ENCODE measurements at places on chromosomes 7 and 10.

DNA sequence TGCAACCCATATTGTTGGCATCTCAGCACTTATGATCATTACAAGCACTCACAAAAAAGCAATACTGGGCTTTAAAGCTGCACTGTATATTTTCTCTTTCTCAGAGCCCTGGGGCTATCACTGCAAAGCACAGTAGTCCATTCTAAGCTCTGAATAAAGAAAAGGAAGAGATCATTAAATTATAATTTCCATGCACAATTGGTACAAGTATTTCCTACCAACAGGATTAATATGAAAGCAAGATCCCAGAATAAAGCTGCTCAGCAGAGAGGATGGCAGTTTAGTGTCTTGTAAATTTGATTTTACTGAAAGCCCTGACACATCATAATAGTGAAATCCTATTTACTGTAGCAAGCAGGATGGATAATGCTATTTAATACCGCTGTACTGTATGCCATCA, 205.3 kb downstream of the CHCHD3 start:
- DNase-seq = no peak

DNA sequence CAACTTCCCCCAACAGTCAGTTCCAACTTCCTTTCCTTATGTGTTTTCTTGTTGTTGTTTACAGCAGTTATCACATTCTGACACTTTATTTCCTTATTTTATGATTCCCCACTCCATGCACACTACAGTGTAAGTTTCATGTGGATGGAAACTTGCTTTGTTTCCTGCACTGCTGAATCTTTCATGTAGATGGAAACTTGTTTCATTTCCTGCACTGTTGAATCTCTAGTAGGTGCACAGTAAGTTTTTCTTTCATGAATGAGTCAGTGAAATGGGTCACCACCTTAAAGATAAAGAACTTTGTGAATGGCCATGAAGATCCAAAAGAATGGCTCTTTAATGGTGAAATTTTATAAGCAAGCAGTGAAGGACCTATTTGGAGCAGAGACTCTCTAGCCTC, 61.4 kb downstream of the SHOC2 start:
- no peak for DNase-seq

GRCh38 chr7:79823246-79823951, 311.2 kb upstream of the GNAI1 start:
- no peak for DNase-seq

DNA sequence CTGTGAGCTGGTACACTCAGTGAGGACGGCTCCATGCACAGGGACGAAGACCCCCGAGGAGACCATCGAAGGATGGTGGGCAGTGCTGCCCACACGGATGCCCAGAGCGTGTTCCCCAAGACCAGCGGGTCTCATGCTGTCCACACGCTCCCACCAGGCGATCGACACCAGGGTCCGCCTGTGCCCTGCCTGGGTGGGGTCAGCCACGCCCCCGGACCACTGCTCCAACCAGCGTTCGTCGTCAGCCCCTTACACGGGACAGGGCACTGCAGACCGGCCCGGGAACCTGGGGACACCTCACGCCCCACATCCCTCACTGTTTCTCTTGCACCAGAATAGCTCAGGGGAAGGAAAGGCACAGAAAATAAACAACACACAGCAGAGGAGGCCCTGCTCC, 223.5 kb downstream of the DNAJB6 start:
- no peak for DNase-seq

DNA sequence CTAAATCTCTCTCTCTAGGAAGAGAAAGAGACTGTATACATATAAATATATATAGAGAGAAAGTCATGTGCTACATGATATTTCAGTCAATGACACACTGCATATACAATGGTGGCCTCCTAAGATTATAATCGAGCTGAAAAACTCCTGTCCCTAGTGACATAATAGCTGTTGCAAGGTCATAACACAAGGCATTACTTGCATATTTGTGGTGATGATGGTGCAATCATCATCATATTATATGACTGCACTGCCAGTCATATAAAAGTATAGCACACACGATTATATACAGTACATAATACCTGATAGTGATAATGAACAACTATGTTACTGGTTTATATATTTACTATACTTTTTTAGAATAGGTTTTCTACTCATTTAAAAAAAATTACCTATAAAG, 316.7 kb downstream of the FGFR2 start:
- no peak for DNase-seq

GRCh38 chr7:14271441-14271840, 282.0 kb upstream of the ETV1 start:
- no peak for DNase-seq

DNA sequence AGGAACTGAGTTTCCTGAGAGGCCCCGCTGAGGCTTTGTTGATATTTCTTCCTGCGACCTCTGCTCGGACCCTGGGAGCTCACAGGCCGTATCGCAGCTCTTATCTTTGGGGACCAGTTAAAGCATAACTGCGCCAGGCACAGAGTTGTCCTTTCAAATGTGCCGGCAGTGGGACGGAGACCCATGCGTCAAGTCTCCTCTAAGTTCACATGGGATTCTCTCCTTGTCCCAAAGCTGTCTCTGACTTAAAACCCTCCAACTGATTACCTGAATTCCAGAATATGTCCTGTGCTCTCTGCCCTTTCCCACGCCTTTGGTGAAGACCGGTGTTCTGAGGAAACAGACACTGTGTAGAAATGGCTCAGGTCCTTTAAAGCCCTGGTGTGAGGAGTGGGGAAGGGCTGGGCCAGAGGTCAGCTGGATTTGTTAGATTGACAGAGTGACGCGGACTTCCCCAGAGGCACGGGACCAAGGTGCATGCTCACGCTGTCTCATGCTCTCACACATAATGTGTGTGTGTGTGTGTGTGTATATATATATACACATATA, 169.8 kb downstream of the EGFR start:
- DNase-seq = no peak

- DNase-seq = no peak
Measured at GRCh38 chr7:134946260-134946659, 40.0 kb upstream of the AGBL3 start.

GRCh38 chr10:124739119-124739921, 4.9 kb downstream of the FAM53B start:
- no peak for DNase-seq

GRCh38 chr10:88089498-88089897, 226.1 kb downstream of the PTEN start:
- no peak for DNase-seq

DNA sequence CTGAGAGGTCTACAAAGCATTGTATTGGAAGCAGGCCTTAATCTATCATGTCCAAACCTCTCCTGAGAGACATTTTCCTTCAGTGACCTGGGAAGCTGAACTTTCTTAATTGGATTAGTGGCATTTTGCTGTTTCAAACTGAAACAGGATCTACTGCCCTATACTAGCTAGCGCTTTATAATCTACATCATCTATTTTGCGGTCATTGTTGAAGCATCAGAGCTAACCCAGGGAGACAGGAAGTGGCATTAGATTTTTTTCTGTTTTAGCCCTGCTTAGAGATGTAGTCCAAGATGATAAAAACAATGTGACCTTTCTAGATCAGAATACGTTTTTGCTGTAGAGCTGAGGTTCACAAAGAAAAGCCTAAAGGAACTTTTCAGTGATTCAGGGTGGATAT, 147.4 kb upstream of the AGR3 start:
- DNase-seq = no peak

DNA sequence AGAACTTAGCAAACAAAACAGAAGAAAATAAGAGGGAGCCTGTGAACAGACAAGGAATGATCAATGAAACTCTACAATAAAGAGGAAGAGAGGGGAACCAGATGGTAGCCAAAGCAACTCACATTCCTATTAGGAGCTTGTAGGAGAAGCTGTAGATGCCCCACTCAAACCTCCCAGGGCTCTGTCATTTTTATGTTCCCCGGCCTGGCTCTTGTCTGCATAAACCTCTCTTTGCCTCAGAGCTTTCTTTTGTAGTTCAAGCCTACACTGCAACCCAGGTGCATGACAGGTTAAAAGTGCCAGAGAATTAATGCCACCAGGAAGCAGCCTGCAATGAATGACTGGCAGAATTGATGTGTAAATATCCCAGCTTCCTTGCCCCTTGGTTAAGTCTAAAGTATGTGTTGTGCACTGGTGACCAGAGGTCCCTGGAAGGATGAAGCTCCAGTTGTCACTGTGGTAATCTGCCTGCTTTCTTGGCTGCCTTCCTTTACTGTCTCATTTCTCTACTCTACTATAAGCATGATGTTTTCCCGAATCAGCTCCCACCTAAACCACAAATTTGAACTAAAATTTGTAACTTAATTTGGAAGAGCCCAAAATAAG, 40.4 kb downstream of the HDAC9 start:
- no peak for DNase-seq

DNA sequence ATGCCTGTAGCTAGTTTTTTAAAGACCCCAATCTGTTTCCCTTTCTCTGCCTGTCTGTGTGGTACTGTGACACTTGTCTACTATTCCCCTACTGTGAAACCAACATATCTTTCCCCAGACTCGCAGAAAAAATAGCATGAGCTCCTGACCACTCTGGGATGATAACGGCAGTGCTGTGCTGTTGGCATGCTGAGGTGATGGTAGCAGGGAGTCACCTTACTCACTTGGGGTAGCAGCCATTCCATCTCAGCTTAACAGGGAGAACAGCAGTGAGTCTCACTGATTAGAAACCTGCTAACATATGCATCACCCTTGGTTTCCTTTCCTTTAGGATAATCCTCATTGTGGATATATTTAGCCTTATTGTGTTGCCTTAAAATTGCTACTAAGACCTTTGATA, 469.6 kb upstream of the FZD8 start:
- no peak for DNase-seq

- no peak for DNase-seq
Measured at GRCh38 chr10:16788125-16788524, 29.1 kb downstream of the RSU1 start.

DNA sequence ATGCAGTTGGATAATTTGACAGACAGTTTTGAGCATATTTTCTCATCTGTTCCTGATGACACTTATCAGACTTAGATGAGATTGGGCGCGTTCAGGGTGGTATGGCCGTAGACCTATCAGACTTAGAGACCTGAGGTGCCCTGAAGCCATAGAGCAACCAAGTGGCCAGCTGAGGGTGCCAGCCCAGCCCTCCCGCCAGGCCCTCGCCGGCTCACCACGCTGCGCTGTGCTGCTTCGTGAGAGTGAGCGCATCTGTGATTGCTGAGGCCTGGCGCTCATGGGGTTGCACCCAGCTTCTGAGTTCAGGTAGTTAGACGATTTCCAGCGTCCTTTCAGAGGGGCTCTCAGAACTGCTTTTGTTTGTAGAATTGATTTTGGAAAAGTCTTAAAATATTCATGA, 10.2 kb downstream of the FBH1 start:
- no peak for DNase-seq

GRCh38 chr7:101814991-101815825, 2.2 kb upstream of the CUX1 start:
- DNase-seq = peak; percentile 43

DNA sequence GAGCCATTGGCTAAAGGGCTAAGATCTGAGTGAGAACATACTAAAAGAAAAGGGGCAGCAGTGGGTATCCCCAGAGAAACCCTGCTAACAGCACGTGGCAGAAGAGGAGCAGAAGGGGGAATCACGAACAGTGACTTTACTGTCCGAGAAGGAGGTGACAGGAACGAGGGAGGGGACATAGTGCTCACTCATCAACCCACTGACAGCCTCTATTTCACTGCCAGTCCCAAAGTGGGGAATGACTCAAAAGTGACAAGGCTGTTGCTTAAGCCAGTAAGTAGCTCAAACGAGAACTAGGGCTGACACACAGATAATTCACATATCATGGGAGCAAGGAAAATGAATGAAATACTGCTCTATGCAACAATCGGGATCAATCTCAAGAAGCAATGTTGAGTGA, 92.7 kb downstream of the RSU1 start:
- no peak for DNase-seq

All from stimulated activated CD4-positive, alpha-beta T cell treated with anti-CD3 and anti-CD28 coated beads, Interleukin-2, amount 100 ng/mL, for 48 hours (primary cell).